ENCODE measurements at places on chromosomes 12 and 14.

GRCh38 chr12:68324531-68324930 is 7.6 kb downstream of the MDM1 start:
- DNase-seq = no peak

DNA sequence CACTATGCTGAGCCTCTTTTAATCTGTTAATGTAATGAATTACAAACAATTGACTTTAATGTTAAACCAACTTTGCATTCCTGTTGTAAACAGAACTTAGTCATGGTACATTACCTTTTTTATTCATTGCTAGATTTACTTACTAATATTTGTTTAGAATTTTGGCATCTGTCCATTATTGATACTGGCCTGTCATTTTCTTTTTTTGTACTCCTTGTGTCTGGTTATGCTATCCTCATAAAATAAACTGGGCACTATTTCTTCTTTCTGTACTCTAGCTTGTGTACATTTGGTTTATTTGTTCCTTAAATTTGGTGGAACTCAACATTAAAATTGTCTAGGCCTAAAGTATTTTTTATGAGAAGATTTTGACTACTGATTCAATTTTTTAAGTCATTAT is 32.1 kb downstream of the SPATA7 start:
- DNase-seq = no peak

- DNase-seq = no peak
Measured at GRCh38 chr12:48037267-48037915, 33.1 kb upstream of the COL2A1 start.

GRCh38 chr12:110680032-110680431 is 8.9 kb downstream of the HVCN1 start:
- no peak for DNase-seq

DNA sequence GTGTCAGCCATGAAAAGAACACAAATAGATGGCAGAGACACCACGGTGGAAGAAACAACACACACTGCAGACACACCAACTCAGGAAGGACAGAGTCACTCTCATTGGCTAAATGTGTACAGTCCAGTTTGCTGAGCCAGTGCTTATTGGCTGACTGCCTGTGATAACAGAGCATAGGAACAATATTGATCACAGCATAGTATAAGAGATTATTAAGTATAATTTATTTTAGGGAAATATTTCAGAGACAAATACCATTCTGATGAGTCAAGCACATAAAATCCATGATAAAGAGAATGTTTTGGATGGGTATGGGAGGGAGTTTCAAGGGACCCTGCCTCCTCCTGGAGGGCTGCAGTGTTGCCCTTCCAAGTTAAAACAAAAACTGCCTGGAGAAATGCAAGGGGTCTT is 50.9 kb downstream of the BTG1 start:
- no peak for DNase-seq

- DNase-seq = no peak
Measured at GRCh38 chr14:67728258-67728657, 26.6 kb downstream of the RDH12 start.

DNA sequence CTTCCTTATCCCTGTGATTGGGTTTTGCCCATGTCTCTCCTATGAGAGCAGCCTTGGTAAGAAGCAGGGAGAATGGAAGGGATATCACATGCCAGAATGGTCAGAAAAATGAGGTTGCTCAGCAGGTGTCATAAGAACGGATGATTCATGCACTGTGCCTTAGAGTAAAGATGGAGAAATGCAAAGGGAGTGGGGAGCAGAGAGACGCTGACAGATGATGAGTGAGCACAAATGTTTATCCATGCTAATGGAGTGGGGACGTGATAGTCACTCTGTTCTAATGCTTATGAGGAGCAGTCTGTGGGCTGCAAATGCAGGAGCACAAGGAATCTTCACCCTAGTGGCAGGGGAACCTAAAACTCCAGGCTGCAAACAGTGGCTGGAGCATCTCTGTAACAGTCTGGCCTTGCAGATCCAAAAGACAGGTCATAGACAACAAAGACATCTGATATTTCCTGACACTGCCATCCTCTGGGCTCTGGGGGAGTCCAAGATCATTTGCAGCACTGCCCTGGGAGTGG is 243.2 kb downstream of the CACNA1C start:
- no peak for DNase-seq

DNA sequence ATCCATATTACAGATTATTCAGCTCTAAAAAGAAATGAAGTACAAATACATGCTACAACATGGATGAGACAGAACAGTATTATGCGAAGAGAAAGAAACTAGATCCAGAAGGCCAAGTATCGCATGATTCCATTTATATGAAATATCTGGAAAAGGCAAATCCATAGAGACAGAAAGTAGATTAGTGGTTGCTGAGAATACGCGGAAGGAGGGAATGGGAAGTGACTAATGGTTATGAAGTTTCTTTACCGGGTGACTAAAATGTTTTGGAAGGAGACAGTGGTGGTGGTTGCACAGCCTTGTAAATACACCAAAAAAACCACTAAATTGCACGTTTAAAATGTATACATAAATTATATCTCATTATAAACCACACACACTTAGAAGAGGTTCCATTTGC is 12.5 kb downstream of the PRDM4 start:
- DNase-seq = no peak

DNA sequence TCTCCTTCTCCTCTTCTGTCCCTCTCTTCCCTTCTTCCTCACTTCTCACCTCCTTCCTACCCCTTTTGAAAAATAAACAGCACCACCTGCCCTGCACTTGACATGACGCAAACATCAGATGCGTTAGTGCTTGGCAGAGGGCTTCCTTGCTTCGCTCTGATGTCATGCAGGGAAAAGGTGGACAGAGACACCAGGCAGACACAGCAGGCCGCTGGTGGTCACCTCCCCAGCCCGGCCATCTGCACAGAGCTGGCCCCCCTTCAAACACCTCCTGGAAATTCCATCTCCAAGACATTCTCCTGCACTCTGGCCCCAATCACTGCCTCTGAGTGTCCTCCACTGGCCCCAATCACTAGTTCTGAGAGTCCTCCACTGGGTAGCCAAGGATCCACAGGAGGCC is 353.6 kb downstream of the MED13L start:
- DNase-seq = no peak

DNA sequence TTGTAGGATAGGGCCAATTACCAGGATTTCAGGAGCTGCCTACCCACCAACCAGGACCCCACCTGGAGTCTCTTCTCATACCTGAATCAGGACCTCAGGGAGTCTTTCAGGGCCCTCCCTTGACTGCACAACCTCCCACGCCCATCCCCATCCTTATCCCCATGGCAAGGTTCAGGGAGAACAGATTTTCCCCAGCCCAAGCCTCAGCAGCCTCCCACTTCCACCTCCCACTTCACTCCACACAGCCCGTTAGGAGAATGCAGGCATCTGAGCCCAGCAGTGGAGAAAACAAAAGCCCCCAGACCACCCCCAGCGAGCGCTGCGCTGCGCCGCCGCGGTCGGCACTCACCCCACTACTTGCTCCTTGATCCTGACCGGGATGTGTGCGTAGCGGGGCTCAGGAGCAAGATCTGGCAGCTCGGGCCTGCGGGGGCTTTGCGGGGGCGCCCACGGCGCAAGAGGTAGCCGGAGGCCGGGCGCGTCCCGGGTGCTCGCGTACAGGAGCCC is 1.4 kb downstream of the B4GALNT1 start:
- no peak for DNase-seq

DNA sequence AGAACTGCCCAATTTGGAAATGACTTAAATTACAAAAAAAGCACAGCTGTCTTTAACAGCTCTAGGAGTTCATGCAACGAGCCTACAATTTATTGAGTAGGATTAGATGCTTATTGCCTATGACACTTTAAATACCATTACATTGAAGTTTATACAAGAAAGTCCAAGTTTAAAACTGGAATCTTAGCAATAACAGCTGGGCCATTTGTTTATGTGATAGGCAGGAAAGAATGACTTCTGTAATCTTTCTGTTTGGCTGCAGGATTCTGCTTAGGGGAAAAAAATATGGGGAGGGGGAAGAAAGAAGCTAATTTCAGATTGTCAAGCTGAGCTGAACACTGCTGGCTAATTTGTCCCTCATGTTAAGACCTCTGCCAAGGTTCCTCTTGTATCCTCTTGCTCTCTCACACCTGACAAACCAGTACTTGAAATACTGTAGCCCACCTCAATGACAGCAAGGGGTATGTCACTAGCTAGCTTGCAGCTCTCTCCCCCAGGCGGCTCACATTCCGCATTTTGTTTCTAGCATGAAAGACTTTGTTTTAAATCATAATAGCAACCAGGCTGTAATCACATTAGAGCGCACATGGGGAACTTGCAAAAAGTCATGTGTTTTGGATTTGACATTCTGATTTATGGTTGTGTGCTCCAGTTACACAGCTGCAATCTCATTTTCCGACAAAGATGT is 384.8 kb downstream of the BMP4 start:
- no peak for DNase-seq

- no peak for DNase-seq
Measured at GRCh38 chr12:130649101-130650045, 66.7 kb downstream of the RIMBP2 start.

- no peak for DNase-seq
Measured at GRCh38 chr12:58416236-58416635, 474.9 kb downstream of the ATP23 start.

- DNase-seq = peak; percentile 32
Measured at GRCh38 chr14:58107947-58108552, 44.0 kb downstream of the ARMH4 start.

DNA sequence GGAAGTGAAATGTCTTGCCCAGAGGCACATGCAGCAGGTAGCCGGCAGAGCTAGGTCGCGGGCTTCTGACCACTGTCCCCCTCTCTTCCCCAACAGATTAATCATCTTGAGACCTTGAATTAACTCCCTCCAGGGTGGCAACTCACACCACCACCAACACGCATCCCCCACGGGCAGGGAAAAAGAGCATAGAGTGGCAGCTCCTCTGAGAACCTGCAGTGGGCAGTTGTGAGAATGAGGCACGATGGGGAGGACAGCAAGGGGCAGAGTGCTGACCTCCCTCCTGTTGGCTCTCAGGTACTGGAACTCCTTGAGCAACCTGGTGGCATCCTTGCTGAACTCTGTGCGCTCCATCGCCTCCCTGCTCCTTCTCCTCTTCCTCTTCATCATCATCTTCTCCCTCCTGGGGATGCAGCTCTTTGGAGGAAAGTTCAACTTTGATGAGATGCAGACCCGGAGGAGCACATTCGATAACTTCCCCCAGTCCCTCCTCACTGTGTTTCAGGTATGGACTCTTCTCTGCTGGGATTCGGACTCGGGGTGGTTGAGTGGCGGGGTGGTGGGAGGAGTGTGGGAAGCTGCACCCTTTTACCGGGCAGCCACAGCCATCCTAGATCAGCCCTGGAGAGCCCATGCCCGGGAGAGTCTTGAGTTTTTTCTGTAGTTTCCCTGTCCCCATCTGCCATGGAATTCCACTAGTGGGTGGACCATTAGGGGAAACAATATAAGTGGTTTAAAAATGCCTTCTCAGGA is 213.3 kb upstream of the FKBP4 start:
- DNase-seq = no peak

- DNase-seq = no peak
Measured at GRCh38 chr14:92645841-92646478, 102.5 kb downstream of the LGMN start.

DNA sequence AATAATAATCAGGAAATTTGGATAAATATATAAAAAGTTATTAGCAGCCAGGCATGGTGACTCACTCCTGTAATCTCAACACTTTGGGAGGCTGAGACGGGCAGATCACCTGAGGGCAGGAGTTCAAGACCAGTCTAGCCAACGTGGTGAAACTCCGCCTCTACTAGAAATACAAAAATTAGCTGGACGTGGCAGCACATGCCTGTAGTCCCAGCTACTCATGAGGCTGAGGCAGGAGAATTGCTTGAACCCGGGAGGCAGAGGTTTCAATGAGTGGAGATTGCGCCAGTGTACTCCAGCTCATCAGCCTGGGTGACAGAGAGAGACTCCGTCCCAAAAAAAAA is 64.5 kb downstream of the SYT1 start:
- no peak for DNase-seq

- no peak for DNase-seq
Measured at GRCh38 chr14:34833549-34834523, 41.3 kb downstream of the BAZ1A start.

DNA sequence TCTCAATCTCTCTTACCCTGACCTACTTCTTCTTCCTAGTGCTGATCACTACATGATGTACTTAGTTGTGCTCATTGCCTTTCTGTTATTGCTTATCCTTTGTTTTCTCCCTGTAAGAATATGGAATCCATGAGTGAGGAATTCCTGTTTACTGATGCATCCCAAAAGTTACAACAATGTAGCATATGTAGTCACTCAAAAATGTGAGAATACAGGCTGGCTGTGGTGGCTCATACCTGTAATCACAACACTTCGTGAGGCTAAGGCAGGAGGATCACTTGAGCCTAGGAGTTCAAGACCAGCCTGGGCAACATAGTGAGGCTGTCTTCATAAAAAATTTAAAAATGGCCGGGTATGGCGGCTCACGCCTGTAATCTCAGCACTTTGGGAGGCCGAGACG is 8.0 kb upstream of the WDR20 start:
- no peak for DNase-seq

- peak; percentile 40 for DNase-seq
Measured at GRCh38 chr14:74619672-74620131, 7.7 kb upstream of the LTBP2 start.

GRCh38 chr14:67166450-67166853 is 22.8 kb upstream of the GARIN2 start:
- DNase-seq = peak; percentile 42

DNA sequence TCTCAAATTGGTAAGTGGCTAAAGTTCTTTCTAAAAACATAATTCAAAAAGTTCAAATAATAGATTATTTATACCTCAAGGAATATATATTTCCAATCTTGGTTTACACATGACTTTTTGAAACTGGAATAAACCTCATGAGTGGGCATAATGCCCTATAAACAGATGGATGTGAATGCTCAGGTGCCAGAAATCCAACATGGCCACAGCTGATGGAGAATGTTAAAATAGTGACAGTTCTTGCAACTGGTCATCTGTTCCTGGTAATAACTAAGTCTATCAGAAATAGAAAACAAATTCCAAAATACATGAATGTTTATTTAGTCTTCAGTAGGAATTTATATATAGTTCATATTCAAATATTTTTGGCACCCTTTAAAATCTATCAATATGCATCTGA is 21.6 kb upstream of the CNOT2 start:
- DNase-seq = no peak

GRCh38 chr12:1843641-1844005 is 23.3 kb downstream of the LRTM2 start:
- DNase-seq = no peak

GRCh38 chr14:103472939-103473338 is 49.7 kb downstream of the CKB start:
- no peak for DNase-seq

DNA sequence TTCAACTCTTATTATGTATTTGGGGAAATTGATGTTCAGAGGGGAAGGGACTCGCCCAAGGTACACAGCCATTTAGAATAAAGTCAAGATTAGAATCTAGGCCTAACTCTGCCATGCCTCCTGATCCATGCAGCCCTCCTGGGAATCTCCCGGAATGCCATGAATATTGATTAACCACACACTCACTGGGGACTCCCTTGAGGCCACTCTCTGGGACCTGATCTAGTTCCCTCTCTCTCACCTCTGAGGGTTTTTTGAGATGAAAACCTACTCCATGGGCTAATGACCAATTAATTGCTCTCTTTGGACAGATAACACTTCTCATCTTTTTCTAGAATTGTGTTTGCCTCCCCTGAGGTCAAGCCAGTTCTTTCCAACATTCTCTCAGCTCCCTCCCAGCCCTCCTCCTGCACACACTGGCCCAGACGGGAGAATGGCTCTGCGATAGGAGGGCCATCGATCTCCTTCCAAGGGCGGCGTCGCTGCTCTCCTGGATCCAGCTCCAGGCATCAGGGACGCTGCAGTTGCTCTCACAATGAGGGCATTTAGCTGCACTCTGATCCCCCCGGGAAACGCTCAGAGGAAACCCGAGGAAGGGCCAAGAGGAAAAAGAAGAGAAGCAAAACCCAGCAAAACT is 22.6 kb downstream of the WSCD2 start:
- DNase-seq = no peak

All from colonic mucosa (tissue), 4 donors.